ENCODE measurements at places on chromosomes 3 and 15. TPM values are rescaled to one million over a fixed set of nuclear protein-coding genes. Genes with fewer than 3 reads are reported as not detected.

- peaks cover 9% of the 10 kb centered on the region for H3K4me1 ChIP-seq
- no peak for DNase-seq
- H3K4me3 ChIP-seq = peak overlapping the region; percentile 24
- peaks cover 54% of the 10 kb centered on the region for H3K27me3 ChIP-seq
Observed at GRCh38 chr15:41501191-41501917, 7.7 kb downstream of the ITPKA start.

HIGD2B gene
- not detected for total RNA-seq

KLHL40 gene
- 1.5 TPM for total RNA-seq

DNA sequence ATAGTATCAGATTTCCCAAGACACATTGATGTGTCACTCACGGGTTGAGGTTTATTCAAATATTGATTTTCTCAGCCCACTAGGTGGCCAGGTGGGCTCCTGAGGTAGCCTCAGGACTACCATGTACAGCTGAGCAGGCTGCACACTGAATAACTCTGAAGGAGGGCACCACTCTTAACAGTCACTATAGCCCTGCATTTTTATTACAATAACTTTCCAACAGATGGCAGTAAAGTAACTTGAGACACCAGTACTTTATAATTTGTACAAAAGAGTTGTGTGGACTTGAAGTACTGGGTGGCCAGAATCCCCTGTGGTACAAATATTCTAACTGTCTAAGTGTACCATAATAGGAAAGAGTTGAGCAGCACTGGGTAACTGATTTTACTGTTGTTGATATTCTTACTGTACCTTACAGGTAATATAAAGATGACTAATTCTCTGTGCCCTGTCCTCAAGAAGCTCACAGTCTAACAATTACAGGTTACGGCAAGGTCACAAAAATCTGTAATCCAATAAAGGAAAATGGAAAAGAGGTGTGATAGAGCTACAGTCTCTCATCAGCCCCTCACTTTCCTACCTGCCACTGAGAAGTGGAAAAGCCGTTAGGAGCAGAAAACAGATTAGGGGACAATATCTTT is 76.0 kb downstream of the ETFA start:
- H3K36me3 ChIP-seq = no peaks in the 10 kb centered on the region
- no peaks in the 10 kb centered on the region for H3K27me3 ChIP-seq
- H3K4me3 ChIP-seq = no peak overlapping the region
- DNase-seq = no peak
- no peaks in the 10 kb centered on the region for H3K4me1 ChIP-seq

- H3K27ac ChIP-seq = no peak overlapping the region
- H3K4me3 ChIP-seq = no peak overlapping the region
- no peak for DNase-seq
- no peaks in the 10 kb centered on the region for H3K36me3 ChIP-seq
Observed at GRCh38 chr15:41606997-41607396, 48.0 kb downstream of the TYRO3 start.

SPATA12 gene
- total RNA-seq = not detected

GRCh38 chr15:72353266-72353665 is 22.5 kb downstream of the HEXA start:
- H3K27ac ChIP-seq = no peak overlapping the region
- no peak for DNase-seq
- H3K4me3 ChIP-seq = no peak overlapping the region
- no peaks in the 10 kb centered on the region for H3K27me3 ChIP-seq

FBXL22 gene
- total RNA-seq = 37.7 TPM

DNA sequence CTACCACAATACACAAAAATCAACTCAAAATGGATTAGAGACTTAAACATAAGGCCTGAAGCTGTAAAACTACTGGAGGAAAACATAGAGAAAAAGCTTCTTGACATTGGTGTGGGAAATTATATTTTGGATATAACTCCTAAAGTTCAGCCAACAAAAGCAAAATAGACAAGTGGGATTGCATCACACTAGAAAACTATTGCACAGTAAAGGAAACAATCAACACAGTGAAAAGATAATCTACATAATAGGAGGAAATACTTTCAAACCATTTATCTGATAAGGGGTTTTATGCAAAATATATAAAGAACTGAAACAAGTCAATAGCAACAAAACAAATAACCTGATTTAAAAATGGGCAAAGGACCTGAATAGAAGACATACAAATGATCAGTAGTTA is 37.6 kb upstream of the TP63 start:
- no peak overlapping the region for H3K4me3 ChIP-seq
- no peaks in the 10 kb centered on the region for H3K27me3 ChIP-seq
- no peak overlapping the region for H3K27ac ChIP-seq
- no peak for DNase-seq

GRCh38 chr3:84547971-84548970 is 410.5 kb upstream of the CADM2 start:
- no peak for DNase-seq
- H3K36me3 ChIP-seq = no peaks in the 10 kb centered on the region
- no peak overlapping the region for H3K27ac ChIP-seq
- H3K4me3 ChIP-seq = no peak overlapping the region
- no peaks in the 10 kb centered on the region for H3K27me3 ChIP-seq

- H3K36me3 ChIP-seq = no peaks in the 10 kb centered on the region
- H3K27me3 ChIP-seq = no peaks in the 10 kb centered on the region
- no peak for DNase-seq
- H3K4me1 ChIP-seq = peaks cover 14% of the 10 kb centered on the region
- no peak overlapping the region for H3K27ac ChIP-seq
- H3K4me3 ChIP-seq = no peak overlapping the region
Observed at GRCh38 chr15:40789119-40789518, 17.8 kb upstream of the ZFYVE19 start.

DNA sequence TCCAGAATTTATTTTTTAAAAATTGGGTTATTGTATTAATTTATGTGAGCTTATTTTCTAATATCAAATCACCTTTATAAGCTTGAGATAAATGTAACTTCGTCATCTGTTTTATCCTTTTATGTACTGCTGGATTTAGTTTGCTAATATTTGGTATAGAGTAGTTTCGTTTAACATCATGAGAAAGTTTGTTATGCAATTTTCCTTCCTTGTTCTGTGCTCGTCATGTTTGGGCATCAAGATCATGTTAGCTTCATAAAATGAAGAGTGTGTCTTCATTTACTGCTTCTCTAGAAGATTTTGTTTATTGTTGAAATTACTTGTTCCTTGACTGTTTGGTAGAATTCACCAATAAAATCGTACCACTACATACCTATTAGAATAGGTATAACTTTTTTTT is 262.1 kb upstream of the SATB1 start:
- peak overlapping the region; percentile 37 for H3K27ac ChIP-seq
- no peaks in the 10 kb centered on the region for H3K36me3 ChIP-seq
- no peaks in the 10 kb centered on the region for H3K27me3 ChIP-seq
- H3K4me3 ChIP-seq = no peak overlapping the region
- H3K4me1 ChIP-seq = no peaks in the 10 kb centered on the region
- DNase-seq = no peak

DNA sequence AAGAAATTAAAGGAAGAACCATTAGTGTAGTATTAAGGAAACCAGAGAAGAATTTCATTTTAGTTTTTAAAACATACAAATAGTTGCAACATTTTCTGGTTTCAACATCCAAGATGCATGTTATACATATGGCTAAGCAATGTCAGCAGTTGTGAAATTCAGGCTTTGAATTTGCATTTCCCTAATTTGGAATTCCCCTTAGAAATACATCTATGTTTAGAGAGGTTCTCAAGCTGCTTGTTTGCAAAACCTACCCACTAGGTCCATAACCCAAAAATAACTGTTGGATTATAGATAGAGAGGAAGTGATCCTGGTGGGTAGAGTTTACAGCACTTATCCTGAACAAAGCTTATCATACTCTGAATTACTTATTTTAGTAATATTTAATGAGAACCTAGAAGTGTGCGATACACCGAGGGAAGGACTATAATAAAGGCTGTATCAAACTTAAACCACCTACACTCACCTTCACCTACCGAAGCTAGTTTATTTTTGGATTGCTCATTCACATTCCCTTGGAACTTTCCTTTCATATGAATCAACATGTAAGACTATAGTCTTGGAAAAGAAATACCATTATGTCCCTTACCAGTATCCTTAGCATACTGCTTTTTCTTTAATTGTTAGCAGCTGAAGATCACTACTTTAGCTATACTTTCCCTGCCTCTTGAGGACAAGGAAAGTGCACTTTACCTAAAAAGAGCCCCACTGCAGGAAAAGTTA is 60.6 kb downstream of the CHAC1 start:
- DNase-seq = no peak
- H3K4me1 ChIP-seq = peaks cover 45% of the 10 kb centered on the region
- no peak overlapping the region for H3K4me3 ChIP-seq
- H3K27me3 ChIP-seq = no peaks in the 10 kb centered on the region
- peak overlapping the region; percentile 12 for H3K27ac ChIP-seq

WDR53 gene
- 6.6 TPM for total RNA-seq

- H3K4me3 ChIP-seq = no peak overlapping the region
- no peak overlapping the region for H3K27ac ChIP-seq
- H3K36me3 ChIP-seq = peaks cover 75% of the 10 kb centered on the region
Observed at GRCh38 chr3:183069086-183069485, 30.2 kb downstream of the MCCC1 start.

GRCh38 chr15:101359365-101359947 is 64.4 kb upstream of the SNRPA1 start:
- no peaks in the 10 kb centered on the region for H3K4me1 ChIP-seq
- H3K36me3 ChIP-seq = peaks cover 19% of the 10 kb centered on the region
- no peaks in the 10 kb centered on the region for H3K27me3 ChIP-seq
- peak overlapping the region; percentile 58 for H3K27ac ChIP-seq
- no peak for DNase-seq

CYP1A2 gene
- not detected for total RNA-seq

DNA sequence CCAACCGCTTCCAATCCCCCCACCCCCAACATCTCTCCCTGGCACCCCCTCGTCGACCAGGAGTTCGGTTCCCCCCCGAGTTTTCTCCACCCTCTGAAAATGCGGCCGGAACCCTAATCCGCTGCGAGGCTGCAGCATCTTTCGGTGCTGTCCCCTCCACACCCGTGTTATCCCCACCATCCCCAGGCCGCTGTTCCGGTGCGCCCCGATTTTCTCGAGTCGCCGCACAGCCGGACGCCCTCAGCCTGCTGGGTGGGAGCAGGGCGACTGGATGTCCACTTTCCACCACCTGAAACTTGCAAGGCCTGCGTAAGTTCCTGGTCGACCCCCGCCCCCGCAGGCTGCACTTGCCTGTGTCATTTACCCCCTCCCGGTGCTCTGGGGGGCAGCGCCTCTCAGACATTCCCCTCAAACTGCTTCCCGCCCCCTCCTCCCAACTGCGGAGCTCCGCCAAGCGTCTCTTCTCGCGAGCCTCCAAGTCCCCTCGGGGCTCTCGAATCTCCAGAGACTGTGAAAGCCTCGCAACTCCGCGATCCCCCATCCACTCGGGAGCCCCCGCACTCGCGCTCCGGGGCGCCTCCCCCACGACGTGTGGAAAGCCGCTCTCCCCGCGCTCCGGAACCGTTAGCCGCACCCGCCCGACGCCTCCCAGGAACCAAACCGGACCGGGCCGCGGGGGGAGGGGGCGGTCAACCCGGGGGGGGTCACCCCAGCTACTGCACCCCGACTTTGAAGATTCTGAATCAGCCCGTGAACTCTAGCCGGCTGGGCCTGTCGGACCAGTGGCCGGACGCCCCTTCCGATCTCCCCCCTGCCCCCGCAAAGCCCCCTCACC is 566 bp downstream of the ETV5 start:
- H3K4me3 ChIP-seq = peak overlapping the region; percentile 67
- peaks cover 22% of the 10 kb centered on the region for H3K4me1 ChIP-seq
- H3K27ac ChIP-seq = peak overlapping the region; percentile 73
- DNase-seq = peak; percentile 32
- no peaks in the 10 kb centered on the region for H3K27me3 ChIP-seq

- H3K4me1 ChIP-seq = no peaks in the 10 kb centered on the region
- no peak for DNase-seq
- H3K36me3 ChIP-seq = peaks cover 24% of the 10 kb centered on the region
- no peaks in the 10 kb centered on the region for H3K27me3 ChIP-seq
Observed at GRCh38 chr15:55221090-55222011, 24.6 kb upstream of the RSL24D1 start.

DNA sequence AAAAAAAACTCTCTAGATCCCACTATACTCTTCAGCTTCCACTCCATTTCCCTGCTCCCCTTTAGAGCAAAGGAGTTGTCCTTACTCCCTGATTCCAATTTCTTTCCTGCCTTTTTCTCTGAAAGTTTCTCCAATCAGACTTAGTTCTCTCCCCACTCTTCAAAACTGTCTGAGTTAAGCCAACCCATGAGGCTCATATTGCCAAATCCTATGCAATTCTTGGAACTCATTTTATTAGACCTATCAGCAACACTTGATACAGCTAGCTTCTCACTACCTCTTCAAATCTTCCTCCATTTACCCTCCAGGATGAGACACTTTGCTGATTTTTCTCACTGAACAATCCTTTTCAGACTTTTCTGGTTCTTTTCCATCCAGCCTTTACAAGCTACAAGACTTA is 233.1 kb downstream of the THRB start:
- H3K27ac ChIP-seq = no peak overlapping the region
- peaks cover 13% of the 10 kb centered on the region for H3K4me1 ChIP-seq
- H3K4me3 ChIP-seq = no peak overlapping the region
- no peak for DNase-seq
- H3K27me3 ChIP-seq = no peaks in the 10 kb centered on the region
- H3K36me3 ChIP-seq = no peaks in the 10 kb centered on the region

DNA sequence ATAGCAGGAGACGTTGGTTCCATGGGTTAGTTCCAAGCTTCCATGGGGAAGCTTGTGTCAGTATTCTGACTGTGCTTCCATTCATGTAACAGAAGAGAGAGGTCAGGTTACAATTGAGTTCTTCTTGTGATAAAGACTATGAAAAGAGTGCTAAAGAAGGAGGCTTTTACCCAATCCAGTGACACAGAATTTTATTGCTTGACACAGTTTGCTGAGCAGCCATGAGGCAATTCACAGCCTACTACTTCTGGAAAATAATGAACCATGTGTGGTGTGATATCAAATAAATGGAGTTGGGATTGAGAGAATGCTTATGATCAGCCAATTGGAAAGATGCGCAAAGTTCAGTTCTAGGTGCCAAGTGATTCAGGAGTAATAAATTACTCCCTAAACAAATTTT is 233.4 kb downstream of the LSAMP start:
- no peaks in the 10 kb centered on the region for H3K4me1 ChIP-seq
- no peak for DNase-seq
- no peak overlapping the region for H3K27ac ChIP-seq
- no peaks in the 10 kb centered on the region for H3K27me3 ChIP-seq
- H3K36me3 ChIP-seq = no peaks in the 10 kb centered on the region
- H3K4me3 ChIP-seq = no peak overlapping the region

- H3K27me3 ChIP-seq = no peaks in the 10 kb centered on the region
- no peak overlapping the region for H3K27ac ChIP-seq
- H3K36me3 ChIP-seq = no peaks in the 10 kb centered on the region
- no peaks in the 10 kb centered on the region for H3K4me1 ChIP-seq
Observed at GRCh38 chr3:157063926-157064325, 96.0 kb downstream of the CCNL1 start.

DNA sequence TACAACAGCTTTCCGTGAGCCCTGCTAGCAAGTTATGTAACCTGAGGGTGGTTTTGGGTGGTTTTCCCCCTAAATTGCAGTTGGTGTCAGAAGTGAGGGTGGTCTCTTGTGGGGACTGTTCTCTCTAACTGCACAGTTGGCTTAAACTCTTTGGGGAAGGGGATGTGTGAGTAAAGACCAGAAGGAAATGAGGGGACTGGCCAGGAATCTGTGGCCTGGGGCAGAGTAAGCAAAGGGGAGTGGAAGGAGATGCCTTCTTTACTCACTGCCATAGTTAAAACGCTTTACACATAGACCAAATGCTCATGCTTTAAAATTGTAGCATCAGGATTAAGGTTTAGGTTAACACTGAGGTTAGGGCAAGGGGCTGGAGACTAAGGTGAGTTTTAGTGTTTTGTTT is 21.2 kb upstream of the XIRP1 start:
- H3K4me1 ChIP-seq = peaks cover 3% of the 10 kb centered on the region
- no peak overlapping the region for H3K4me3 ChIP-seq
- no peaks in the 10 kb centered on the region for H3K27me3 ChIP-seq
- no peak for DNase-seq

All from heart right ventricle (tissue), 16 donors.